ENCODE measurements at places on chromosomes 4 and X.

DNA sequence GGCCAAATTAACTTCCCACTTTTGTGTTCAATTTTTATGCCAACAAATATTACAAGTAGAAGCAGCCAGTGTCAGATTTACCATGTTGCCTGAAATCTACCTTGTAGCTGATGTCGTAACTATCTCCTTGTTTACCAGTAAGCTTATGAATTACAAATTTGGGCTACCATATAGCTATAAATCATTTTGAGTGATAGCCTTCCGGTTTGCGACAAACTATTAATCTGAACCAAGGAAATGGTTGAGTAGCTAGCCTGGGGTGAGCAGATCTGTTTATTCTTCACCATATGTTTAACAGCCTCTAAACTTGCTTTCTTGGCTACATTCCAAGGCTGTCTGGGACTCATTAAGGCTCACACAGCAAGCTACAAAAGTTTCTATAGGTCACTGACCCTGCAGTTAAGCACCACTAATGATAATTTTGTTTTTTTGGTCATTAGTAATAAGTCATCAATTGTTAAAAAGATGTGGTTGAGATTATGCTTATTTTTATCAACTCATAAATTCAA lies 218.7 kb upstream of the SPOCK3 start:
- no peak for DNase-seq

DNA sequence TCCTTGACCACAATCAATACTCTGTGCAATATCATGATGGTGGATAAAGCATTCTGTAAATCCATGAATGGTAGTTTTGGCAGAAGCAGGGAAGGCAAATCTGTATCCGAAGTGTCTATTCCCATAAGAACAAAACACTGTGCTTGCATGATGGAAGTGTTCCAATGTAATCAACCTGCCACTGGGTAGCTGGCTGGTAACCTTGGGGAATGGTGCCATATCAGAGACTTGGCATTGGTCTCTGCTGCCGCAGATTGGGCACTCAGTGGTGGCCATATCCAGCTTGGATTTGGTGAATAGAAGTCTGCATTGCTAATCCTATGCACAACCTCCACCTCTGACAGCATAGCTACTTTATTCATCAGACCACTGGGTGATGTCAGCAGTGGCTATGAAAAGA lies 114.3 kb upstream of the EMCN start:
- no peak for DNase-seq

DNA sequence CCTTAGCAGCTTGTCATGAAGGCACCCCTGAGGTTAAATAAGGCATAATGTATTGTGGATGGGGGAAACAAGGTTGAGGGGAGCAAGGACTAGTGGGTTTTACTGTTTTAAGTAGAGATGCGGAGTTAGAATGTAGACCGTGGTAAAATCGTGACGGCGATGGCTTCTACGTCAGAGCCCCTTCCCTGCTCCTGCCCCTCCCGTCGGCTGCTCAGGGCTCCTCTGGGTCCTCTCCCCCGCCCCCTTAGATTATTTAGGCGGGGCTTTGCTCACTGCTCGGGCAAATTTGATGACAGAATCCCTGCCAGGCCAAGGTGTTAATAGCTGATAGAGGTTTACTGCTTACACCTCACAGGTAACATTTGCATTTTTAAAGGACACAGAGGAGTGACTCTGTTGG lies 2.3 kb downstream of the FRMPD3 start:
- DNase-seq = no peak

DNA sequence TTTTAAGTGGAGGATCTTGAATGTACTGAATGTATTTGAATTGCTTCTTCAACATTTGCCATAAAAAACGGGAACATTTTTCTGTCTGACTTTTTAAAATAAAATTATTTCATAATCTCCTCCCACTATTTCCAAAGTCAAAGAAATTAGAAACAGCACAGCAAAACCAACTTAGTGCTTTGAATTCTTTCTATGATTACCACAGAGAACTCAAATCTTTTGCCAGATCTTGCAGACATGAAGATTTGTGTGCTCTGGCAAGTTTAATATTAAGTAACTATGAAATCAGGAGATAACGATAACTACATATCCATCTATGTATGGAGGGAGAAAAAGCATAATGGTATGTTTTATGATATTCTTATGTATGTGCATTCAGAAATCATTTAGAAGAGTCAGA lies 982.2 kb downstream of the PCDH7 start:
- DNase-seq = no peak

- DNase-seq = no peak
Measured at GRCh38 chr4:164572877-164573279, 181.1 kb upstream of the SMIM31 start.

- DNase-seq = no peak
Measured at GRCh38 chr4:57154191-57154590, 44.0 kb upstream of the IGFBP7 start.

GRCh38 chr4:75497133-75497532 lies 17.1 kb downstream of the RCHY1 start:
- no peak for DNase-seq

GRCh38 chr4:122900314-122900713 lies 22.1 kb downstream of the NUDT6 start:
- no peak for DNase-seq

DNA sequence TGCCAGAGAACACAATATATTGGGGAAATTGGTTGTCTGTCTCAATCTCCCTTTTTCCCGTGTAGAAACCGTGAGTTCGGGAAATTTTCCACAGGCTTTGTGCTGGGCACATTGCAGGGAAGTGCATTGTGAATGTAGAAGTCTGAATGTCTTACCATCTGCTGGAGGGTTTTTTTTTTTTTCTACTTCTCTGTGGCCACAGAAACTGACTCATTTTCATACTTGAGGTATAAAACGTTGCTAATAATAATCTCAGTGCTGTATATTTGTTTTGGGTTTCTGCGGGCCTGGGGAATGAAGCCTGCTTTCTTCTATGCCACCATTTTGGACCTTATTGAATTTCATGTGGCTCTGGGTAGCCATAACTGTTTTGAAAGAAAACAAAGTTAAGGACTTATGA lies 1001.2 kb downstream of the STIM2 start:
- DNase-seq = no peak

DNA sequence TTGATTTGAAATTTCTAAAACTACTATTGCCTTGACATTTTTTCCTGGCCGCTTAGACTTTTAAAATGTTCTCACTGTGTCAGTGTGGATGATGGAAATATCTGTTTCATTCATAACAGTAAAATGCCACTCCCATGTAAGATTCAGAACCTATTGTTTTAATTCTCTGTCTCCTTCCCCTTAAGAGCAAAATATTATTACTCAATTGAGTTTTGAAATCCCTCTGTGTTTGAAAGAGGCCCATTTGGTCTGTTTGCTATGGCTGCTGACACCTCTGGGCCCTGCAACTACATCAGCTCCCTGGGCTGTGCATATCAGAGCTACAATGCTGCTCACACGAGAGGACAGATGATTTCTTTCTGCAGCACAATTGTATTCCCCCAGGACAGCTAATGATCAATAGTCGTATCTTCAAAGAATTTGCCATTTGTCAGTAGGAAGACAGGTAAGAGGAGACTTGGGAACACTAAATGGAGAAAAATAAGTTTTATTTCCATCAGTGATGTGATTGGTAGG lies 388.0 kb upstream of the GALNT7 start:
- no peak for DNase-seq

GRCh38 chr4:117328333-117328732 lies 243.0 kb upstream of the TRAM1L1 start:
- DNase-seq = no peak

DNA sequence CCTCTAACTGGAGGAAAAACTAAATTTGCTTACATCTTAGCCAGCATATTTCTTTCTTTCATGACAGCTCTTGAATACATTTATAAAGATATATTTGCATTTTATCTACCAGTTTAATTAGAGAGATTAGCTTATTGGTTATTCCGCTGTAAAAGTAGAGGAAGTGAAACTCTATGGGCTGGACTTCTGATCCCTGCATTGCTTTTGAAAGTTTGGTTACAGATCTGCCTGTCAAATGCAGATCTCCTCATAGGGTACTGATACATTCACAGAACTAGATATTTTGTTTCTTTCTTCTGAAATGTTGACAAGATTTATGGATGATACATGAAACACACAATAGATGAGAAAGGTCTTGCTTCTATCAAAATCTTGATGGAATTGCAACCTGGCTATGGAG lies 581.4 kb upstream of the AADAT start:
- DNase-seq = no peak

GRCh38 chr4:16609170-16609758 lies 289.2 kb downstream of the LDB2 start:
- DNase-seq = no peak

GRCh38 chr4:10571909-10572308 lies 112.7 kb downstream of the CLNK start:
- DNase-seq = no peak

GRCh38 chrX:53316111-53316859 lies 34.9 kb upstream of the IQSEC2 start:
- DNase-seq = no peak

- DNase-seq = no peak
Measured at GRCh38 chrX:74449937-74450330, 28.6 kb downstream of the SLC16A2 start.

DNA sequence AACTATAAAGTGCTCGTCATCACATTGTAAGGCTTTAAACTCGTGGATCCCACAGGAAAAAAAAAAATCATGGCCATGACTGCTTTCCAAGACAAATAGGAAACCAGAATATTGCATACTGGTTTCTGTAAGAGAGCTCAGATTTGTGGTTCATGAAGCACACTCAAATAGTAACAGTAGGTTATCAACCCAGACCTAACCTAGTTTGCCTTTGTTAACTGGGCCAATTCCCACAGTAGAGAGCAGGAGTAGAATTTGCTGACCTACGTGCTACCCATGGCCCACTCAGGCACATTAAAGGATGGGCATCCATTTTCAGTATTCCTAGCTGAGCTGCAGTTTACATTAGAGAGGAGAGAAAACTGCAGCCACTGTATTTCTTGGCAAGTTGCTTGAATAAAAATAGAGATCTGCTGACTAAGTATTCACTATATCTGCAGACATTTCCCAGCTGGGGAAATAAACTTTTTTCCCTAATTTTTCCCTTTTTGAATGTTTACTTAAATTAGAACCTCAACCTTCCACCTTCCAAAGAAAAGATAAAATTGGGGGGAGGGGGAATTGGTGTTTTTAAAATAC lies 218.5 kb downstream of the SPANXN3 start:
- DNase-seq = no peak
